ENCODE measurements at places on chromosomes 12 and 14.

DNA sequence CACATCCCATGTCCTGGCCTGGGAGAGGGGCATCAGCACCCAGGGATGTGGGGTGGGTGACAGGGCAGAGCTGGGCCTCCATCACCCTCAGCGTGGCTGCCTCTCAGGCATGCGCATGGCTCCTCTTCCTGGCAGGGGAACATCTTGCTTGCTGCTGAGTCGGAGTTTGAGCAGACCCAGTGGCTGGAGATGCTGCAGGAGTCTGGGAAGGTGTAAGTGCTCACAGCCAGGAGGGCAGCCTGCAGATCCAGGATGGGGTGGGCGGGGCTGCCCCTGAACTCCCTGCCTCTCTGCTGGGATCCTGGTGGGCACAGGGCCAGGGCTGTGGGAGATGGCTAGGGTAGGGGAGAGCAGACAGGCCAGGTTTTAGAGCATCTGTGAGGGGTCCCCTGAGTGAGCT lies 16.2 kb downstream of the PLEKHD1 start:
- no peak for DNase-seq

DNA sequence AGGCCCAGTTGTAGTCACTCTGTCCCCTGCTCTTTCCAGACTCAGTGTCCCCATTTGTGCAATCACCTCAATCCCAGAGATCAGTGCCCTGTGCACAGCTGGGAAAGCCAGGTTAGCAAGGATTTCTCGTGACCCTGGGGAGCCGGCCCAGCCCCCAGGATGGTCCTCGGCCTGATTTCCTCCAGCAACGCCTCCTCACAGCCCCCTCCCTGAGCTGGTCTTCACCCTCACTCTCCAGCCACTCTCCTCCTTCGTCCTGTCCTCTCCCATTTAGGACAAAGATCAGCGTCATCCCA lies 194.8 kb upstream of the C14orf180 start:
- DNase-seq: no peak

- DNase-seq: no peak
These were observed 1714.4 kb upstream of the SEL1L start for GRCh38 chr14:83247924-83248639.

GRCh38 chr12:21764065-21764464 lies 10.4 kb downstream of the KCNJ8 start:
- no peak for DNase-seq

- DNase-seq: no peak
These were observed 214.5 kb downstream of the BTG1 start for GRCh38 chr12:91931111-91931510.

DNA sequence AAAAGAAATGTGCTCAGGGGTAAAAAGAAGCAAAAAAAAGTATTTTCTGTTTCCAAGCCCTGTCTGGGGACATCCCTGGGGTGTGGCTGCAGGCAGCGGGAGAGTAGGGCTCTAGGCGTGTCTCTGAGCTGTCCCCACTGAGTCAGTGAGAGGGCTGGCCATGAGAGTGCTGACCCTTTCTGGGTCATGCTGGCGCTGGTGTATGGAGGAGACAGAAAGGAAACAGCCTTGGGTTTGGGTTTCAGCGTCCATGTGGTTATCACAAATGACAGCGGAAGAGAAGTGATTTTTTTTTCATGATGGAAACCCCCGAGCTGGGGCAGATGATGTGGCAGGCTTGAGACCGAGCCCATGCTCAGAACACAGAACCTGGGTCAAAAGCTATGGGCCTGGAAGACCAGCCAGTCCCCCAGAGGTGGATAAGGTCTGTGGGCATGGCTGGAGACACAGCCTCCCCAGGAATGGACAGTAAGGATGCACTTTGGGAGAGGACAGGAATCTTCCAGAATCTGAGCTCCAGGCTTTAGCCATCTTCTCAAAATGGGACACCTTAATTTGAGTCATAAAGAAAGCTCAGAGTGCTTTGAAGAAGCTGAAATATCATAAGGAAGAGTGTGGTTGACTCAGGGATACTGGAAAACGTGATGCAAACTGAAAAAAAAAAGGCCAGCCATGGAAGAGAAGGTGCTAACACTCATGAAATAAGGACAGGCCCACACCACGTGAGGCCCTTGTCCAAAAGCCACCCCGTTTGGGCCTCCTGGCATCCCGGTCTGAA lies 36.2 kb downstream of the SYNE3 start:
- peak; percentile 74 for DNase-seq

GRCh38 chr14:68795597-68796417 lies 2.9 kb upstream of the ZFP36L1 start:
- DNase-seq: peak; percentile 94

- no peak for DNase-seq
These were observed 30.6 kb downstream of the RASSF9 start for GRCh38 chr12:85805654-85806053.

GRCh38 chr12:45974171-45974719 lies 16.1 kb downstream of the SCAF11 start:
- no peak for DNase-seq

DNA sequence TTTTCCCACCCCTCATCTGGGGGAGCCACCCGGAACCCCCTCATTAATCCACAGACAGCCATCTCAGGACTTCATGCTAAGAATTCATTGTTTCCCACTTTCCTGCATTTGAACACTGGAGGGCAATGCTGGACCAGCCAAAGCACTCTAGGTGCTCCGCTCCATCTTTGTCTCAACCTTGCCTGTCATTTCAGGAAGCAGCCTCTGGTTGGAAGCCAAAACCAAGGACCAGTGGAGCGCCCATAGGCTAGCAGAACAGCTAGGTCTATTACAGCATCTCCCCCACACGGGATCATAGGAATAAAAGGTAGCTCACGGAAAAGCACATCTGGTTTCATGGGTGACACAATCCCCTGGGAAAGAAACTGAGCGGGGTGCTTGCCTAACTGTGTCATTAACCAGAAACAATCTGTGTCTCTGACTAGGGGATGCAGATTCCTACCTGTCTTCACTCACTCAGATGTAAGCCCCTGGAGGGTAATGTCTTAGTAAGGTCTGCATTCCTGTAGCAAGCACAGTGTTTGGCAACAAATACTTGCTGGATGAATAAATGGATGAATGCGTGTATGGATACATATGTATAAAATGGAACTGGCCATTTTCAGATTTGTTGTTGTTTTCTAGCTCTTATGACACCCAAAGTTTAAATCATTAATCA lies 197.0 kb downstream of the DAD1 start:
- no peak for DNase-seq

- DNase-seq: no peak
These were observed 245.5 kb downstream of the PHLDA1 start for GRCh38 chr12:75786070-75786469.

GRCh38 chr12:11797317-11797913 lies 147.9 kb downstream of the ETV6 start:
- no peak for DNase-seq

GRCh38 chr12:83784298-83784890 lies 1097.7 kb downstream of the TMTC2 start:
- no peak for DNase-seq

- DNase-seq: no peak
These were observed 40.6 kb downstream of the FNTB start for GRCh38 chr14:65027127-65027799.

GRCh38 chr12:7994731-7995205 lies 37.7 kb upstream of the FOXJ2 start:
- DNase-seq: no peak

All from CD4-positive, alpha-beta T cell treated with Interleukin-4 for 4 hours (primary cell).